ENCODE measurements at places on chromosomes 13 and 19.

DNA sequence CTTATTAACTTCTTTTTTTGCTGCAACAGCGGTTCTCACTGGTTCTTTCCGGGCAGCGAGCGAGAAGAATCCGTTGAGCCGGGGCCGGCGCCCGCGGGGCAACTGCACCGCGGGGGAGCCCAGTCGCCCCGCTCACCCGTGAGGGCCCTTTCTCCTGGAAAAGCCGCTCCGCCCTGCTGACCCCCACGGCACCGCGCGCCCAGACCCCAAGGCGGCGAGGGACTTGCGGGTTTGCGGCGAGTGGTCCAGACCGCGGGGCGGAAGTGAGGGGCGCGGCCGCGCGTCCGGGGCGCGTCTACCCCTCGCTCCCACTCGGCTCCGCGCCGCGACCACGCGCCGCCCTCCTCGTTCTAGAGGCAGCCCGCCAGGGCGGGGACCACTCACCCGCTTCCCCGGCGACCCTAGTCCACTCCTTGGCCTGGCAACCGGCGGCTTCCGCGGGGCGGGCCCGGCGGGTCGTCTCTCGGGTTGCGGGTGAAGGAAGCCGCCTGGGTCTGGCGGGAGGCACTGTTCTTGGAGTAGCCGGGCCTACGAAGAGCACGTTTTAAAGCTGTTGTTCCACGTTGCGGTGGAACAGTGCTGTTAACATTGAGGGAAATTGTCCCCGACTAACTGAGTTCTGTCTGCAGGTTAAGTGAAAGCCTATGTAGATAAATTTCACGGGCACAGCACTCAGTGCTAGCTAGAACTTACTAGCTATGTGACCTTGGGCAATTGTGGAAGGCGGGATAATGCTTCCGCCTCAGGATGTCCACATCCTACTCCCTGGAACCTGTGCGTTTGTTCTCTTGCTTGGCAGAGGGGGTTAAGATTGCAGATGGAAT is at the start of gene NEK3:
NEK3 (minus strand) TSS at position 439 of the 824 bp plus-strand sequence. CDS start 3,406 bp downstream, outside the sequence.
- peaks cover 5% of the 10 kb centered on the region for H3K36me3 ChIP-seq
- H3K4me1 ChIP-seq = peaks cover 31% of the 10 kb centered on the region
- H3K27ac ChIP-seq = peak within 1 kb of the TSS; percentile 57
- H3K4me3 ChIP-seq = peak within 1 kb of the TSS; percentile 79

DNA sequence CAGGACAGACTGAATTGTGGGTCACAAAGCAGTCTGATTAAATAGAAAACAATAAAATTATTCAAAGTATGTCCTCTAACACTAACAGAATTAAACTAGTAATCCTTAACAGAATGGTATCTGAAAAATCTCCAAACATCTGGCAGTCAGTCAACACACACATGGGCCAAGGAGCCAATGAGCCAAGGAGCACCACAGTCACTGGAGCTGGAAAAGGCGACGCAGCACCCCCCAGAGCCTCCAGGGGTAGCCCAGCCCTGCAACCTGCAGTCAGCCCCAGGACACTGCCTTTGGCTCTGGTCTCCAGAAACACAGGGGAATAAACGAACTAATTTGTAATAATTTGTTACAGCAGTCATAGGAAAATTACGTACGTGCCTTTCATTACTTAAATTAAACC is 12.3 kb downstream of the TUBGCP3 start:
- H3K4me1 ChIP-seq = peaks cover 53% of the 10 kb centered on the region
- peaks cover 30% of the 10 kb centered on the region for H3K36me3 ChIP-seq
- no peak overlapping the region for H3K27ac ChIP-seq
- no peak for DNase-seq
- no peak overlapping the region for H3K4me3 ChIP-seq

DNA sequence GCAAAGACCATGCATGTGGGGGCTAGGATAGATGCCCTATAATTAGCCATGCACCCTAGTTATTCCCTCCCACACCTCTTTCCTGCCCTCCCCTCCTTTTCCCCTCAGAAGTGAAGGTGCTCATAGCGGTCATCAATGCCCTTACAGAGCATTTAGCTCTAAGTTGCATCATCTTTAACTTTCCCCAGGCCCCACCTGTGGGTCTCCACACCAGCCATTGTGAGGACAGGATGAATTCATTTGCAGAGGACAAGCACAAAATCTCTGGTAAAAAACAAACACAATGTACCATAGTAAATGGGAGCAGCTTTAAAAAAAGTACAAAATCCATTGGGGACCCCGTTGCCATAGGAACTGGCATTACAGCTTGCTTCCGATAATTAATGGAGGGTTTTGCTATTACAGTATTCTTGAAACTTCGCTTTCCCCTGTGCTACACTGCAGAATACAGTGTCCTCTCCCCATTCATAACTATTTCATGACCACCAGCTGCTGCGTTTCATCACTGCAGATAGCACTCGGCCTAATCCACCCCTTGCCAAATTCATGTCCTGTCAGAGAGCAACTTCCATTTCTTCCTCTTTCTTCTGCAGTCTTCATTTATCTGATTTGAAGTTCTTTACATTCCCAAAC is 110.5 kb downstream of the ZDHHC20 start:
- peaks cover 14% of the 10 kb centered on the region for H3K4me1 ChIP-seq
- H3K27me3 ChIP-seq = no peaks in the 10 kb centered on the region
- no peak for DNase-seq
- no peaks in the 10 kb centered on the region for H3K36me3 ChIP-seq
- H3K27ac ChIP-seq = no peak overlapping the region

GRCh38 chr19:29789007-29789406 is 22.8 kb upstream of the CCNE1 start:
- no peak overlapping the region for H3K27ac ChIP-seq
- peaks cover 2% of the 10 kb centered on the region for H3K4me1 ChIP-seq
- H3K4me3 ChIP-seq = no peak overlapping the region
- H3K27me3 ChIP-seq = no peaks in the 10 kb centered on the region
- H3K36me3 ChIP-seq = no peaks in the 10 kb centered on the region

DNA sequence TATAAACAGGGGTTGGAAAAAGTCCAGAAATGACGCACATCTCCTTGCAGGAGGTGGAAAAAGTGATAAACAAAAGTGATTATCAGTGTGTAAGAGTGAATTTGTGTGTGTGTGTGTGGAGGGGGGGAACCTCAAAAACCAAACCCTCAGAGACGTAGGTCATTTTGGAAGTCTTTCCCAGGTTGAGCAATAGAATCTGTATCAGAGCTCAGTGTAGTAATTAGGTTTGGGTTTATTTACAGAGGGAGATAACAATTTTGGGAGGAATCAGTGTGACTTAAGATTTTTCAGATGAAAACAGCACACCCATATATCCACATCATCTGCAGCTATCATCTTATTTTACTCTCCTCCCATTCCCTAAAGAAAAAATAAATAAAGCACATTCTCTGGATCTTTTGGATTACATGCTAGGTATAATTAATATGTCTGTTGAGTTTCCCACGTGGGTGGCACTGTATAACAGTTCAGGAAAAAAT is 406.4 kb downstream of the FGF9 start:
- no peaks in the 10 kb centered on the region for H3K27me3 ChIP-seq
- no peak overlapping the region for H3K4me3 ChIP-seq
- no peak for DNase-seq
- peak overlapping the region; percentile 85 for H3K27ac ChIP-seq
- peaks cover 71% of the 10 kb centered on the region for H3K36me3 ChIP-seq

GRCh38 chr13:41061914-41062837 is 867 bp downstream of the WBP4 start:
- peaks cover 26% of the 10 kb centered on the region for H3K36me3 ChIP-seq
- peaks cover 6% of the 10 kb centered on the region for H3K27me3 ChIP-seq
- H3K4me3 ChIP-seq = peak overlapping the region; percentile 99
- no peak for DNase-seq

GRCh38 chr13:74907788-74908187 is 574.2 kb downstream of the TBC1D4 start:
- H3K36me3 ChIP-seq = no peaks in the 10 kb centered on the region
- DNase-seq = no peak
- peaks cover 4% of the 10 kb centered on the region for H3K27me3 ChIP-seq
- no peaks in the 10 kb centered on the region for H3K4me1 ChIP-seq

- DNase-seq = peak; percentile 76
- H3K27me3 ChIP-seq = peaks cover 3% of the 10 kb centered on the region
- H3K27ac ChIP-seq = peak overlapping the region; percentile 88
- H3K4me3 ChIP-seq = peak overlapping the region; percentile 89
- peaks cover 12% of the 10 kb centered on the region for H3K4me1 ChIP-seq
- H3K36me3 ChIP-seq = peaks cover 6% of the 10 kb centered on the region
Observed at GRCh38 chr19:55341171-55341588, 1.5 kb downstream of the KMT5C start.

- H3K36me3 ChIP-seq = peaks cover 5% of the 10 kb centered on the region
- H3K4me3 ChIP-seq = no peak overlapping the region
- DNase-seq = no peak
- H3K4me1 ChIP-seq = no peaks in the 10 kb centered on the region
Observed at GRCh38 chr13:113041896-113042295, 63.7 kb upstream of the F7 start.

DNA sequence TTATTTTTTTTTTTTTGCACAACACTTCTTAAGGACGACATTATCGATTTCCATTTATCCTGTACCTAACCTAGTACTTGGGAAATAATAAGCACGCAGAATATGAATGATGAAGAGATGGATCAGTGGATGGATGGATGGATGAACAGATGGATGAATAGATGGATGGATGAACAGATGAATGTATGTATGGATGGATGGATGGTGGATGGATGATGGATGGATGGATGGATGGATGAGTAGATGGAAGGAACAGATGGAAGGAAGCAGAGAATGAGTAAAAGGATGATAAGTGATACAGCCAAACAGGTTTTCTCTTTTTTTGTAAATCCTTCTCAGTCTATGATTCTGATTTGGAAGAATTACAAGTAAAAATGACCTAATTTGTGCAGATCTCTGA is 166.9 kb downstream of the COL4A1 start:
- H3K27me3 ChIP-seq = peaks cover 59% of the 10 kb centered on the region
- DNase-seq = no peak
- H3K27ac ChIP-seq = no peak overlapping the region
- no peak overlapping the region for H3K4me3 ChIP-seq
- no peaks in the 10 kb centered on the region for H3K36me3 ChIP-seq

GRCh38 chr19:41691268-41691970 is 3.3 kb upstream of the CEACAM7 start:
- H3K27ac ChIP-seq = no peak overlapping the region
- no peaks in the 10 kb centered on the region for H3K36me3 ChIP-seq
- DNase-seq = peak; percentile 27
- peaks cover 41% of the 10 kb centered on the region for H3K27me3 ChIP-seq
- no peak overlapping the region for H3K4me3 ChIP-seq

DNA sequence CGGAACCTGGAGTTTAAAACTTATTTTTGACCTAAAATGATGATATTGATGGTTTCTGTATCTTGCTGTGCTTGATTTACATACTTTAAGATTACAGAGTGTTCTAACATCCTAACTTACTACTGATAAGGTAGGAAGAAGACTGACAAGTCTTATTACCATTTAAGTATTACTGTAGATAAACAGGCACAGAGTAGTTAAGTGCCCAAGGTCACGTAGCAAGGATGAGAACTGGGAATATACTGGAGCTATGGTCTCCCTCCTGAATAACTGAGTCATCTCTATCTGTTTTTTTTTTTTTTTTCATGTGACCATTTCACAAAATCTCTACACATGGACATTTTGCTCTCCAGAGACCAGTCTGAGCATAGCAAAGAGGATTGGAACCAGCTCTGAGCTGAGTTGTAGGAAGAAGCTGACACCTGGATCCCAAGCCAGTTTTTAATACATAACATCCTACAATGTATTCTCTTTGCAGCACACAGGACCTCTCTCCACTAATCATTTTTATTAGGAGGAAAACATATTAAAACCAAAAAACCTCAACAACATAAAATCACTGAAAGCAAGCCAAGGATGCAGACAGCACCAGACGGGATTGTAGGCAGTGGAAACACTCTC is 173.5 kb downstream of the DNAJC15 start:
- H3K4me3 ChIP-seq = no peak overlapping the region
- no peak for DNase-seq
- H3K36me3 ChIP-seq = no peaks in the 10 kb centered on the region
- H3K27ac ChIP-seq = no peak overlapping the region
- H3K27me3 ChIP-seq = peaks cover 15% of the 10 kb centered on the region
- no peaks in the 10 kb centered on the region for H3K4me1 ChIP-seq

- H3K4me1 ChIP-seq = no peaks in the 10 kb centered on the region
- H3K27me3 ChIP-seq = no peaks in the 10 kb centered on the region
- DNase-seq = no peak
- no peak overlapping the region for H3K27ac ChIP-seq
- peaks cover 94% of the 10 kb centered on the region for H3K36me3 ChIP-seq
Observed at GRCh38 chr19:36939153-36939552, 23.0 kb downstream of the ZNF568 start.

GRCh38 chr13:104315606-104316005 is 1249.4 kb upstream of the SLC10A2 start:
- no peaks in the 10 kb centered on the region for H3K4me1 ChIP-seq
- DNase-seq = no peak
- H3K27ac ChIP-seq = no peak overlapping the region
- no peaks in the 10 kb centered on the region for H3K27me3 ChIP-seq
- no peaks in the 10 kb centered on the region for H3K36me3 ChIP-seq

DNA sequence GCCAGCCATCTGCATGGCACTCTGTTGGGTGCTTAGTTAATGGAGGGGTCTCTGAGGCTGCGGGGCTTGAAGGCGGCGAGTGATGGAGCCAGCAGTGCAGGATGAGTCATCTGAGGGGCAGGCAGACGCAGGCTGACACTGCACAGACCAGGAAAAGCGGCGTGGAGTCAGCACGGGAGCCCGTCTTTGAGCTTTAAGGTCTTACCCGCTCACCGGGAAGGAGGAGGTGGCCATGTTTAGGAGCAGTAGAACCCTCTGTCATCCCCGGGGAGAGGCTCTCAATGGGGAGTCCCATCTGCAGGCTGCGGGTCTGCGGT is 13.1 kb downstream of the NAXD start:
- no peaks in the 10 kb centered on the region for H3K27me3 ChIP-seq
- DNase-seq = no peak
- H3K4me1 ChIP-seq = peaks cover 39% of the 10 kb centered on the region
- peaks cover 8% of the 10 kb centered on the region for H3K36me3 ChIP-seq
- no peak overlapping the region for H3K4me3 ChIP-seq
- H3K27ac ChIP-seq = no peak overlapping the region

DNA sequence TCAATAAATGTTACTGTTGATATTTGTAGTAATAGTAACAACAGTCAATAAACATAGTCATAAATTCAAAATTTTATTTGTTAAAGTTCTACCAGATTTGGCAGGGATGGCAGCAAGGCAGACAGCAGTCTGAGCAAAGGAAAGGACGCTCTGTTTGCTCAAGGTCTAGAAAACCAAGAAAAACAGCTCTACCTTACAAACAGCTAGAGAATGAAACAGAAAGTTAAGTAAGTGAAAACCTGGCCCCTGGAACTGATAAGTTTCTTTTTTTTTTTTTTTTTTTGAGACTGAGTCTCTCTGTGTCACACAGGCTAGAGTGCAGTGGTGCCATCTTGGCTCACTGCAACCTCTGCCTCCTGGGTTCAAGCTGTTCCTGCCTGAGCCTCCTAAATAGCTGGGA is 27.9 kb downstream of the ENOX1 start:
- H3K36me3 ChIP-seq = no peaks in the 10 kb centered on the region
- H3K4me3 ChIP-seq = no peak overlapping the region
- H3K4me1 ChIP-seq = peaks cover 2% of the 10 kb centered on the region
- H3K27me3 ChIP-seq = peaks cover 24% of the 10 kb centered on the region

GRCh38 chr19:10116085-10116865 is 3.4 kb downstream of the EIF3G start:
- no peak for DNase-seq
- H3K27me3 ChIP-seq = no peaks in the 10 kb centered on the region
- H3K4me1 ChIP-seq = peaks cover 39% of the 10 kb centered on the region
- H3K4me3 ChIP-seq = no peak overlapping the region
- H3K36me3 ChIP-seq = peaks cover 46% of the 10 kb centered on the region

- peak overlapping the region; percentile 79 for H3K4me3 ChIP-seq
- DNase-seq = no peak
- peaks cover 30% of the 10 kb centered on the region for H3K4me1 ChIP-seq
Observed at GRCh38 chr19:801030-801860, 4.0 kb downstream of the PTBP1 start.

Data from activated naive CD8-positive, alpha-beta T cell treated with anti-CD3 and anti-CD28 coated beads for 36 hours (primary cell).